ENCODE measurements at places on chromosomes 16 and 17.

DNA sequence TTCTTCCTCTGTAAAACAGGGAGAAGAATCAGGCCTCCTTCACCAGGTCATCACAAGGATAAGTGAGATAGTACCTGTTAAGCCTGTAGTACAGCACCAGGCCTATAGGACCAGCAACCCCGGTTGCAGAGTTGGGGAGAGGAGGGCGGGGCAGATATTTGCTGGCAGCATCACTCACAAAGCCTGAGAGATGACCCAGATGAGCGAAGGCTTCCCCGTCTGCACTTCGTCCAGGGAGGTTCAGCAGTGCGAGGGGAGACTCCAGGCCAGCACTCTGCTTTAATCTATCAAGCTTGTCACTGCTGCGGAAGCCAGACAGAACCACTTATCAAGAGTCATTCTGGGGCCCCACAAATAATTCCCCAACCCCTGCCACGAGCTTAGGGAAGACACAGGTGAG lies 15.8 kb upstream of the RBBP6 start:
- DNase-seq, result no peak

DNA sequence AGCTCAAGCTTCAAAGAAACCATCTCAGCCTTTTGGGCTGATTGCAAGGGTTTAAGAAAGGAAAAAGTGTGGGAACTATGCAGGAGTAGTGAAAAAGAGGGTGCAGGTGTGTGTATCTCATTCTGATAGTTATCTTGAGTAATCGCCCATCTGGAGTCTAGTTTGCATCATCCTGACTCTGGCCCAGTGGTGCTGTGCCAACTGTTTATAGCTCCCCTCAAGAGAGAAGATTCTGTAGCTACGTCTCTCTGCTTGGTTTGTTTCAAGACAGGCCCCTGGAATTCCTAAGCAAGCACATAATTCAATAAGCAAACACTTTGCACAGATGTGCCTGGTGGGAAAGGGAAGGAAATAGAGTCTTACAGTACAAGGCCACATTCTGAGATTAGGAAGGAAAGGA lies 144.4 kb downstream of the HAPSTR1 start:
- no peak for DNase-seq

DNA sequence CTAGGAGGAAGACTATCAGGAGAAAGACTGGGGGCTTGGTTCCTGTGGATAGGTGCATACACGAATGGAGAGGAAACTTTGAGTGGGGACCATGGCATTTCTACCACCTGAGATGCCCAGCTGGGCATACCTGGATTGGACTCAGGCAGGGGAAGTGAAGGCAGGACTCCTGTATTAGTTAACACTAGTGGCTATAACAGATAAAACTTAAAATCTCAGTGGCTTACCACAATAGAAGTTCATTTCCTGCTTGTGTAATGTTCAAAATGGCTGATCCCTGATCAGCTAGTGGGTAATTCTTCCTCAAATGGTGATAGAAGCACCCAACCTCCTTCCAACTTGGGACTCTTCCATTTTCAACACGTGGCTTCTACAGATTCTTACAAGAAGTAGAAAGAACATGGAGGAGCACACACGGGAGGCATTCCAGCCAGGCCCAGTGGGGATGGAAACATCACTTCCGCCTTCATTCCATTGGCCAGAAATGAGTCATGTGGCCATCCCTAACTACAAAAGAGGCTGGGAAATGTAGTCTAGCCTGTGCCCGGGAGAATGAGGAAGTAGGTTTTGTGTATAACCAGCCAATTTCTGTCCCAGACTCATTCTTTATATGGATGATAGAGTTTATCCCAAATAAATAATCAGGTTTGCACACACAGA lies 112.1 kb downstream of the UTP18 start:
- DNase-seq, result peak; percentile 68

- no peak for DNase-seq
Observed at GRCh38 chr16:17227278-17227677, 243.5 kb downstream of the XYLT1 start.

DNA sequence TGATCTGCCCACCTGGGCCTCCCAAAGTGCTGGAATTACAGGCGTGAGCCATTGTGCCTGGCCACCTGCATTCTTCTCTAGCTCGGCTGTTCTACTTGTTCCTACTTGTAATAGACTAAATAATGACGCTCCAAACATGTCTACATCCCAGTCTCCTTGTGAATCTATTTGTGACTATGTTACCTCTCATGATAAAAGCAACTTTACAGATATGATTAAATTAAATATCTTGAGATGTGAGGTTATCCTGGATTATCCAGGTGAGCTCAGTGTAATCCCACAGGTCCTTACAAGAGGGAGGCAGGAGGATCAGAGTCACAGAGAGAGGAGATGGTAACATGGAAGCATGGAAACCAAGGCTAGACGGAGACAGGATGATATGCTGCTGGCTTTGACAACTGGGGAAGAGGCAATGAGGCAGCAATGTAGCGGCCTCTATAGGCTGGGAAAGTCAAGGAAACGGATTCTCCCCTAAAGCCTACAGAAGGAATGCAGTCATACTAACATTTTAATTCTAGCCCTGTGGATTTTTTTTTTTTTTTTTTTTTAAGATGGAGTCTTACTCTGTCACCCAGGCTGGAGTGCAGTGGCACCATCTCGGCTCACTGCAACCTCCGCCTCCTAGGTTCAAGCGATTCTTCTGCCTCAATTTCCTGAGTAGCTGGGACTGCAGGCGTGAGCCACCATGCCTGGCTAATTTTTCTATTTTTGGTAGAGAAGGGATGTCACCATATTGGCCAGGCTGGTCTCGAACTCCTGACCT lies 5.0 kb upstream of the LASP1 start:
- peak; percentile 73 for DNase-seq

- DNase-seq, result no peak
Observed at GRCh38 chr16:74603848-74604247, 3.1 kb downstream of the GLG1 start.

GRCh38 chr17:36942019-36942599 lies 4.8 kb downstream of the LHX1 start:
- no peak for DNase-seq

GRCh38 chr16:67781565-67781921 lies 24.8 kb downstream of the RANBP10 start:
- no peak for DNase-seq

GRCh38 chr16:49806446-49806845 lies 49.5 kb downstream of the ZNF423 start:
- peak; percentile 77 for DNase-seq

- no peak for DNase-seq
Observed at GRCh38 chr16:31074814-31075183, 577 bp downstream of the ZNF646 start.
